HS-5 (cell line): ENCODE measurements at places on chromosomes 7 and 10.

DNA sequence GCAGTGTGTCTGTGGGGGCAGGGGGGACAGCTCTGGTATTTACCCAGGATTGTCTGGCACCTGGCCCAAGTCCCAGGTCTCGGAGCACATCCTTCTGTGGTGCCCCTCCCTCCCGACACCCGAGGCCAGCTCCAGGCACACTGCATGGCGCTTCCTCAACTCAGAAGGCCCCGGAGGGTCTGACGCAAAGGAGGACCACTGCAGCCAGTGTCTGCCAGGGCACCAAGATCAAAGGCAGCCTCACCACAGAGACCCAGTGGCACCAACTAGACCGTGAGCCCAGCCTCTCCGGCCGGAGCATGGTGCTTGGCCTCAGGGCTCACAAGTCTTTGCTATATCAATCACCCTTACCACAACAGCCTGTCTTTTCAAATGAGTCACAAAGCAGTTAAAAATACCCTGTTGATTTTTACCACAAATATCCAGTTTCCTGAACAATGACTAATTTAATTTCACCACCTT lies 99.3 kb upstream of the DDC start:
- peak; percentile 37 for DNase-seq

DNA sequence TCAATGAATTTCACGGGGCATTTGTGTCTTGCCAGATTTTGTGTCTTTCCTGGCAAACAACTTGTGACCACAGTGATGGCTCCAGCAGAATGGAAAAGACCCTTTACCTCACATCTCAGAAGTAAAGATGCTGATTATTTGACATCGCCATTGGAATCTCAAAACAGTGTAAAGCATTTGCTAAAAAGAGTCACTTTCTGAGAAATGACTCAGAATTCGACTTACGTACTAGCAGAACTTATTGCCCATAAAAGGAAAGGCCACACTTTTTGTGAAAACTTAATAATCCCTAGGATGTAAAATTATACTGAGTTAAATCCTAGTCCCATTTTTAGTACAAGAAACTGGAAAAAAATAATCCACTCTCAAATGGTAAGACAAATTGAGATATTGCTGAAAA lies 35.9 kb upstream of the PRKCQ start:
- DNase-seq, result no peak

DNA sequence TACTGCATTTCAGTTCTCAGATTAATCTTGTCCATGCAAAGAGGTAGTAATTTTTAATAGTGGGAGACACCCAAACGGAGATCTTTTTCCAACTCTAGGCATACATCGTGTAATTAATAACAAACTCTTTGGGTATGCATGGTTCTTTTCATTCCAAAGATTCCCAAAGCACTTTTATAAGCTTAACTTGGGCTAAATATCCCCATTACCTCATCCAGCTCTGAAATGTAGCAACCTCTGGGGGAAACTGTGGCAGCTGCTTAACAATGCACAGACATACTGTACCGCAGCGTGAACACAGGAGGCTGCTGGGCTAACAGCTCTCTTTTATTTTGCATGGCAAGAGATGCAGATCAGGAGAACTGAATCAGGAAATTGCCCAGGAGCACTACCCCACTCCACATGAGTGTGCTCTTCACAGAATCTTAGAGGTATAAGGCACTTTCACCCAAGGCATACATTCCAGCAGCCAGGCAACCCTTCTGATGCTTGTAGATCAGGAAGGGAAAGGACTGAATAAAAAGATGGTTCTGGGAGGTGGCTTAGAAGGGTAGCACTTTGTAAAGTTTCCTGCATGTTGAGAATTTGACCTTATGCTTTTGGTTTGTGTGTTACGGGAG lies 114.4 kb upstream of the GLI3 start:
- no peak for DNase-seq

DNA sequence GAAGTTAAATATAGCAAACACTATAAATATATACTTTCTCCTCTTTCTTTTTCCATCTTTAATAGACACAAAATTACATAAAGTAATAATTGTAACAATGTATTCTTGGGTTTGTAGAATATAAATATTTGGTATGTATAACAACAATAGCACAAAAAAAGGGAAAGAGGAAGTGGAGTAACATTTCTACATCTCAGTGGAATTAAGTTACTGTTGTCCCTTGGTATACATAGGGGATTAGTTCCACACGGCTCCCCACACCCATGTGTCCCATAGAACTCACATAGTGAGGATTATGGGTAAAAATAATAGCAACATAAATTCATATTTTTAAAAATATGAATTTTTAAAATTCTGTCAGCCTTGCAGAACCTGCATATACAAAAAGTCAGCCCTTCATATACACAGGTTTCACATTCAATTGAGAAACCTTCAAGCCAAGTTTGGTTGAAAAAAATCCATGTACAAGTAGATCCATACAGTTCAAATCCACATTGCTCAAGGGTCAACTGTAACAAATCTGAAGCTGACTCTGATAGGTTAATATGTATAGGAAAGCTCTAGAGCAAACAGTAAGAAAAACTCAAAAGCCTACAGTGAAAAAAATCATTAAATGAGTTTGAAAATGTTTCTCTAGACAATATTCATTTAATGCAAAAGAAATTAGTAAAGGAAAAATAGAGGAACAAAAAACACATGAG lies 92.4 kb downstream of the HYCC1 start:
- no peak for DNase-seq

DNA sequence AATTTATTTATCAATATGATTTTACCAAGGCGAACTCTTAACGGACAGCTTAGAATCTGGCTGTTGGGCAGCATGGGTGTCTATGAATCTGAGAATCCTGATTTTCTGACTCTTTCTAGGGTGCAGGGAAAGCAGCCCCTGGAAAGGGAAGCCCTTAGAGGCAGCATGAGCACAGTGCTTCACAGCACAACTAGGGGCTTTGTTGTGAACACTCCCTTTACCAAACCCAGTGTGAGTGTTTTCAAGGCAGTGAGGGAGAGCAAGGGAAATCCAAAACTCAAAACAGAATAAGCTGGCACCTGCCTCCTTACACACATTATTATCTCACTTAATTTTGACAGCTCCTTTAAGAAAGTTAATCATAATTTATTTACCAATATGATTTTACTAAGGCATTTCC lies 116.3 kb upstream of the CSTF2T start:
- no peak for DNase-seq

- no peak for DNase-seq
Measured at GRCh38 chr10:78947733-78948132, 121.0 kb upstream of the ZMIZ1 start.

DNA sequence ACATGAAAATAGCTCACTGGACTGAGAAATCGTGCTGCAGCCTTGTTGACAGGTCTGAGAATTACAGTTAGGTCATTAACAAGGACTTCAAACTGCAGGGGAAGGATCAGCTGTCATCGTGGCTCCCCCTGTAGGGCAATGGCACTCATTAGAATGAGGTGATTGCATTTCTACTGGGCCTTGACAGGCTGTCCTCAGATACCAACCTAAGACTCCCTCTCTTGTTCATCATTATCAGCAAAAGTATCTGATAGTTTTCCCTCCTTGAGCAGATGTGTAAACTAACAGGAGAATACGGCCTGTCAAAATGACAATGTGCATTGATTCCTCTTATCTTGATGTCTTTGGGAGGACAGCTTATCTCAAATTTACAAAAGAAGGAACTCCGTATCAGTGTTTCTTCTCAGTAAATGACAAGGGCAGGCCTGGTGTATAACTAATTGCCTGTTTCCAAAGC lies 648.5 kb upstream of the LRRN3 start:
- DNase-seq, result no peak
